ENCODE measurements at places on chromosomes 13 and 19.
A peak's percentile ranks its signal among the peaks of the same experiment; 100 is the strongest.

- DNase-seq = no peak
These were observed 92.3 kb upstream of the RNF113B start for GRCh38 chr13:98269386-98269785.

GRCh38 chr13:75481176-75482069, 546 bp downstream of the TBC1D4 start:
- DNase-seq = peak; percentile 35

DNA sequence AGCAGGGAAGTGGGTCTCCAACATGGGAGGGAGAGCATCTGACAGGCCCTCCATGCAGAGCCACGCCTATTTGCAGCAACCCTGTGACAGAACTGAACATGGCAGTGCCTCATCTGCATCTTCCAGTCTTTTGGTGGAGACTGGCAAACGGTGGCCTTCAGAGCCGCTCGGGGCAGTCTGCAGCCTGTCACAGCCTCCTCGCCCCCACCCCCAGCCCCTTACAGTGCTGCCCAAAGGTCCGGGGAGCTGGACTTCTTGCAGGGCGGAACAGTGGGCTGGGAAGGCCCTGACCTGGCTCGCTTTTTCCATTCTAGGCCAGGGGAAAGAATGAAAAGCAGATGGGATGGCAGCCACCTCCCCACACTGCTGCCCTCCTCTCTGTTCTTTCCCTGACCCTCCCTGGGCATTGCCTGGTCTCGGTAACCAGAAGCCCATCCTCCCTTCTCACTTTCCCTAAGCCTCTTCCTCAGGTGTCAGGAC, 2.7 kb downstream of the CALM3 start:
- peak; percentile 16 for DNase-seq

- no peak for DNase-seq
These were observed 1.8 kb downstream of the ABHD13 start for GRCh38 chr13:108220041-108220440.

- peak; percentile 67 for DNase-seq
These were observed 1.5 kb downstream of the RGCC start for GRCh38 chr13:41458761-41459431.

GRCh38 chr13:58630794-58631193, 999.2 kb downstream of the PCDH17 start:
- no peak for DNase-seq

- no peak for DNase-seq
These were observed 14.6 kb upstream of the FFAR2 start for GRCh38 chr19:35433448-35433847.

DNA sequence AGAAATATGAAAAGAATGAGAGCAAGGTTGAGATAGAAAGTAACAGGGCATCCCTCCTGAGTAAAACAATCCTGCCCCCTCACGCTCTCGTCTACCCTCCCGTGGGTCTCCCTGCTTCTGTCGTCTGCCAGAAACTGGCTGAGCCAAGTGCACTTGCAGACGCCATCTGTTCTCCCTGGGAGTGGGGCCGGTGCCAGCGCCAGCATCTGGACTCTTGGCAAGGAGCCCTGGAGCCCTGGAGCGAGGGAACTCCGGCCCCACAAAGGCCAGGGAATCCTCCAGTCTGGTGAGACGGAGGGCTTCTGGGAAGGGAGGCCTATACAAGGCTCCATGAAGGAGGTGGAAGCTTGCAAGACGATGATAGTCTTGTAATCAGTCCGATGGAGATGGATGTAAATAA, 2.3 kb upstream of the TMEM91 start:
- DNase-seq = no peak

DNA sequence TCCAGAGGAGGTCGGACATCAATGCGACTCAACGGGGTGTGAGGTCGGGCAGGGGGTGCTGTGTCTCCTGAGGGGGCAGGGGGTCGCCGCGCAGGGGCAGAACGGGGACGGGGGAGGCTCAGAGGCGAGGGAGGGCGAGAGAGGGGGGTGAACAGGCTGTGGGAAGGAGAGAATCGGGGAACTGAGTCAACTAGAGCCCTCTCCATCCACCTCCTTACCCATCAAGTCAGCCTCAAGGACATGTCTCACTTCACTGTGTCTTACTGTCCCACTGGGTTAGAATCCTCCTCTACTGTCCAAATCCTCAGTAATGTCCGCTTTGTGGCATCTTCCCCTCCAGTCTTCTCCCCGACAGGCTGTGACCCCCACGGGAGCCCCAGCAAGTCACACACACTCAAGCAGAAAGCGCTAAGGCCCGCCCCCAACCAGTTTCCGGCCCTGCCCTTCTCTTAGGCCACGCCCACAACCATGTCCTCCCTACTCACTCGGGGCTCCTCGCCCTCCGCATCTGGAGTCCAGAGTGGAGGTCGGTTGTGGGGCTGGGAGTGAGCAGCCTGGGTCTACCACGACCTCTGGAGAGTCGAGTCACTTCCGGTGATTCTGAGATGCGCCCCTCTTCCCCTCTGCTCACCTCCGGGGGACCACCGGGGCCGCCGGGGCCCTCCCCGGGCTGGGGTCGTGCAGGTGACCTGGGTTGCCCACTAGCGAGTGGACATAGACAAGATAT, 9.3 kb downstream of the PLEKHA4 start:
- peak; percentile 79 for DNase-seq

GRCh38 chr13:87280139-87280538, 391.0 kb upstream of the SLITRK5 start:
- no peak for DNase-seq

DNA sequence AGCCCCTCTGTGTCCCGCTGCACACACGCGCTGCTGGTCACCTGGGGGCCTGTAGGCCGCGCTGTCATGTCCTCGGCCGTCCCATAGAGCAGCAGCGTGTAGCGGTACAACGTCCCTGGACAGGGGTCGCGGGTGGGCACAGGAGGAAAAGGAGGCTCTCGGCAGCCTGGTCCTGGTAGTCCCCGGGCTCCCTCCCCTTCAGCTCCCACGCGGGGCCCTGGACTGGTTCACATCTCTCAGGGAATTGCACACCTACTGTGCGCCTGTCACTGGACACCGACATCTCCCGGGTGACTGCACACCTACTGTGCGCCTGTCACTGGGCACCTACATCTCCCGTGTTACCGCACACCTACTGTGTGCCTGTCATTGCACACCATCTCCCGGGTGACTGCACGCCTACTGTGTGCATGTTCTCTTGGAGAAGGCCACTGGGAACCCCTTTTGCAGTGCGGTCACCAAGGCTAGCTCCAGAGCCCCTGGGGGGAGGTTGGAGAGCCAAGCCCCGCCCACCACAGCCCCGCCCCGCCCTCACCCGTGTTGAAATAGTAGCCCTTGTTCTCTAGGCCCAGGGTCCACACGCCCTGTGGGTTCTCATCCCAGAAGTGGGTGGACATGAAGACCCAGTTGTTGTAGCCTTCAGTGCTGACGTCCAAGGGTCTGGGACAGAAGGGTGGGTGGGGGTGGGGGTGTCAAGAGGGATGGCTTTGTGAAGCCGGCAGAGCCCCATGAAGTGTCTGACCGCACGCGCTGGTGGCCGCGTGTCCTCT, 3.5 kb upstream of the C19orf25 start:
- DNase-seq = no peak

GRCh38 chr13:95258619-95259194, 42.5 kb downstream of the ABCC4 start:
- DNase-seq = no peak

DNA sequence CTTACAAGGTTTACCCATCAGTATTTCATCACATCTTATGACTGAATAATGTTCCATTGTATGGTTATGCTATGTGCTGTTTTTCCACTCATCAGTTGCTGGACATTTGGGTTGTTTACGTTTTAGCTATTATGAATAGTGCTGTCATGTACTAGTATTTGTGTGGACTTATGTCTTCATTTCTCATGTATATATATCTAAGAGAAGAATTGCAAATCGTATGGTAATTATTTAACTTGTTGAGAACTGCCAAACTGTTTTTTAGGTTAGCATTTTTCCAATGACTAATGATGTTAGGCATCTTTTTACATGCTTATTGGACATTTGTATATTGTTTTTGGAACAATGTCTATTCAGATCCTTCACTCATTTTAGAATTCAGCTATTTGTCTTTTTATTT, 368.3 kb downstream of the LMO7 start:
- DNase-seq = no peak

Data from activated T-cell treated with anti-CD3 and anti-CD28 coated beads, Interleukin-2, amount 50 U/mL, for 1 hour (primary cell).